ENCODE measurements at places on chromosomes 3 and 15.

- no peak for DNase-seq
These were observed 3.0 kb downstream of the FAM174B start for GRCh38 chr15:92652576-92652966.

DNA sequence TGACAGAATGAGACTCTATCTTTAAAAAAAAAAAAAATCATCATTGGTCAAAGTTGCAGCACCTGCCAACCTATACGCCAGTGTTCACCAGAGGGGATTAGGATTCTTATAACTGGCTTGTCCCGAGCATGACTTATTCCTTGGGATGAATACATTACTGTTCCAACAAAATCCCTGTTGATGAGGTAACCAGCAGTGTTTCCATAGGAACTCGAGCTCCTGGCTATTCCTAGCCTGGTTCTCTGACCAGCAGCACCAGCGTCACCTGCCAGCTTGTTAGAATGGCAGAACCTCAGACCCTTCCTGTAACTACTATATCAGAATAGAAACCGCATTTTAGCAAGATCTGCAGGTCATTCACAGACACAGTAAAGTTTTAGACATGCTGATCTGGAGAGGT, 364.4 kb downstream of the PTPRG start:
- DNase-seq, result no peak

GRCh38 chr15:58139276-58139988, 1.3 kb downstream of the AQP9 start:
- DNase-seq, result no peak

DNA sequence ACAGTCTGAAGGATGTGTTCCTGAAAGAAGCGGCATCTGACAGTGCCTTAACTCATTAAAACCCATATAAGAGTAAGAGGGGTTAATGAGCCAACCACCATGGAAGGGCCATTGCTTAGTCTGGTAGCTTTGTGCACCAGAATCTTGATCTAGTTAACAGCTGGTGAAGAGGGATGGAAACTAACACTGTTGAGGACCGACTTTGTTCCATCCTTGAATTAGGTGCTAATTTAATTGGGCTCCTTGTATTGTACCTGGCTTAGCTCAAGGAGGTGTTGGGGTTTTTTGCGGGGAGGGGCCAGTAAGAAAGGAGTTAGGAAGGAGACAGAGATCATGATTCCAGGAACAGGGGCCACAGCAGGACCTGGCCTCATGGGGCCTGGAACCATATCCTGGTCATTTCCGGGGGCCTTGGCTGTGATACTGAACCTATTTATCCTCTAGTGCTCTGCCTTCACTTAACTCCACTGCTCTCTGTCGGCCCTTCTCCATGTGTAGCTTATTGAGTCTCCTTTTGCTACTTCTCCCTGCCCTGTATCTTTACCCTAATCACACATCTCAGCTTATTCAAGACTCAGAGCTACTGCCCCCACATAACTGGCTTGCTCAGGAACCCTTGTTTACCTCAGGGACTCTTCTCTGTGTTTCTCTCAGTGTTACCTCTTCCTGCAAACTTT, 93.0 kb downstream of the RPL22L1 start:
- no peak for DNase-seq

- DNase-seq, result peak; percentile 18
These were observed 31.8 kb downstream of the CCNL1 start for GRCh38 chr3:157127831-157128767.

DNA sequence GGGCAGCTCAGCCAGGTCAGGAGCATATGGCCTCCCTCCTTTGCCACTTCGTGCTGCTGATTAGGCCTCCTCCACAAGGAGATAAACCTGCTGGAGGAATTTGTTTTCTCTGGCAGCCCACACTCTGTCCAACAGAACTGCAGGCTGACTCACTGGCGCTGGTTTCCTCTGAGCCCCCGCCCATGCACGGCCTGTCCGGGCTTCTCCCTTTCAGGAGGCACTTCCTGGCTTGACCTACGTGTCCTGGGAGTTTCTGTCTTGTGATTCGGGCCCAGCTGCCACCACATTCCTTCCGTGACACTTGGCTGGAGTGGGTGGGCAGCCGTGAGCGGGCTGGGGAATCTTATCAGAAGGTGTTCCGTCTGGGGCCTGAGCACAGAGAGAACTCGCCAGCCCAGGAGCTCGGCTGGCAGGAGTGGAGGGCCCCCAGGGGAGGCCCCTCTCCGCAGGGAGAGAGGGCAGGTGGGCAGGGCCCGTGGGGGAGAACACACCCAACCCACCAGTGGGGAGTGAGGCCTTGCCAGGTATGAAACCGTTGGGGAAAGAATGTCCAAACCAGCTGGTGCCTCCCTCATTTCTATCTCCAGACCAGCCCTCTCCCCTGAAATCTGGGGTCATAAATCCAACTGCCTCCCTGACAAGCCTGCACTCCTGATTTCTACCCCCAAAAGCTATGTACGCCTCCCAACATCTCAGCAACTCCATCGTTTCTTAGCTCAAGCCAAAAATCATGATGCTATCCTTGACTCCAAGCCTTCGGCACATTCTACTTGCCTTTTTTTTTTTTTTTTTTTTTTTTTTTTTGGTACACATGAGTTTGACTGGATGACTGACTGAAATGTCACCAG, 110.6 kb upstream of the MEF2A start:
- no peak for DNase-seq

GRCh38 chr15:39445931-39446330, 134.9 kb upstream of the THBS1 start:
- no peak for DNase-seq

DNA sequence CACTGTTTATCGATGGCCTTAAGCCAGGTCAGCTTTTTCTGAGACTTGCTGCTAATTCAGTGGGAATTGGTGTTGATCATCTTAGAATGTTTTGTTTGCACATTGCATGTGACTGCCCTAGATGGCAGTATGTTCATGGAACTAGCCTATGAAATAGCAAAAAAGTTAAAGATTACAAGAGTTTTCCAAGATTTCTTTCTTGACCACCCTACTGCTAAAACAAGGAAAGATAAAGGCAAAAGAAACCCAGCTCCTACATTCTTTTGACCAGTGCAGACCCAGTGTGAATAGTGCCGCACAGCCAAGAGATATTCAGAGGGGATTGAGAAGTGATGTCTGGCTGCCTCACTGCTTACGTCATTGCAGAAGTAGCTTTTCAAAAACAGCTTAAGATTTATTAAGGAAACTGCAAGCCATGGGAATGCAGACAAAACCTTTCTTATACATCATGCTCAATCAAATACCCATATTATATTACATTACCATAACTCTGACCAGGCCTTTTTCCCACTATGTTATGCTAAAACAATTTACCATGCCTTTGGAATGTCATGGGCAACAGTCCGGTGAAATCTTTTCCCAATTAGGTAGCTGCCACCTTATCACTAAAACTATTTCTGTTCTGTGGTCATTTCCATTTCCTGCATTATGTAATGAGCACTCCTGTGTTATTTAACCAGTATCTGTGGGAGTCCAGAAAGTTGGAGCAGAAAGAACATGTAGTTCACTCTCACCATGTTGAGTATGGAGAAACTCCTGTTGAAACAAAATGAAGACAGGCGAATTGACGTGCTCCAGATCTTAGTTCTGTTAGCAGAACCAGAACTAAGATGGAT, 6.0 kb downstream of the PHLDB2 start:
- DNase-seq, result no peak

GRCh38 chr3:169748670-169749069, 16.2 kb downstream of the TERC start:
- DNase-seq, result no peak

DNA sequence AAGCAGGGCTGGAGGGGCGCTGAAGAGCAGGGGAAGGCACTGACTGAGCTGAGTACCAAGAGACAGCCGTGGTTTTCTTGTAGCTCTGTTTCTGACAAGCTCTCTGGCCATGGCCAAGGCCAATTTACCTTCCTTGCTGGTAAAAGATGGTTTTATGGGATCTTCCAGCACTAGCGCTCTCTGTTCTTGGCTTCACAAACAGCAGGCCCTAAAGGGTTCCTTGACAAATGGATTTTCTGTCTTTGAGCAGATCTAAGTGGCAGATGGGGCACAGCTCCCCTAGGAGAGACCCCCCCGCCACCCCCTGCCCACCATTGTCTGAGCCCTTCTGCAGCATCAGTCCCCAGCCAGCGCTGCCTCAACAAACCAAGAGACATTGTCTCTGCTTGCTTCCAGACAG, 66.6 kb downstream of the GAP43 start:
- DNase-seq, result no peak

DNA sequence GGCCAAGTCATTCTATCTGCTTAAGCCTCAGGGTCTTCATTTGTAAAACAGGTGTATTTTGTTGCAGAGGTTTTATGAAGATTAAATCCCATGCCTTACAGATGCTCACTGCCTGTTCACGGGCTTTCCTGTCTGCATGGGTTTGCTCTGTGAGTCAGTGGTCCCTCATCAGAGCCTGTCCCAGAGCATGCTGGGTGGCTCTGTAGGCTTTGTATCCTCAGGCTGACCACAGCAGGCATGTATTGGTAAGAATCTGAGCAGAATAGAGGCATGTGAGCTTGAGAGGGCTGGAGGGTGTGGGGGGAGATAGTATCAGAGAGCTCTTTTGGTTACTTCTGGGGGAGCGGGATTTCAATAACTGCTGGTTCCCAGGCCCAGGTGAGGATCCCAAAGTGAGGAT, 45.4 kb upstream of the PLXNA1 start:
- DNase-seq, result no peak

DNA sequence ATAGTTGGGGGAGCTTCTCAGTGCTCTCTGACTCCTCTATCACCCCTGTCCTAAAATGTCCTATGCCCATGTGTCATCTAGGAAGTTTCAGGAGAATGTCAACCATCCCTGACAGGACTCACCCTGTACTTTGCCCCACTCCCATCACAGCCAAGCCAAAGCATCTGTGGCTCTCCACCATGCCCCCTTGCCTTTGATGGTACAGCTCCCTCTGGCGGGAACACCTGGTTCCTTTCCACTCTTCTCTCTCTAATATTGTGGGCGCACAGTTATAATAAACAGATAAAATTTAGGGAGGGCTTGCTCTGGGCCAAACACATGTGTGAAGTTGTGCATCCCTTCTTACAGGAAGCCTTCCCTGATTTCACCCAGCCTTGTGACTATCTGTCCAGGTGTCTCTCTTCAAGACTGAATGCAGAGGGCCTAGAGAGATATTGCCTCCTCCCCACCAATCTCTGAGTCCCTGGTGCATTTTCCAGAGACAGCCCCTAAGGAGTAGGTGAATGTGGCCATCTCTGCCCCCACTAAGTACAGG, 62.8 kb downstream of the ISG20 start:
- DNase-seq, result no peak

DNA sequence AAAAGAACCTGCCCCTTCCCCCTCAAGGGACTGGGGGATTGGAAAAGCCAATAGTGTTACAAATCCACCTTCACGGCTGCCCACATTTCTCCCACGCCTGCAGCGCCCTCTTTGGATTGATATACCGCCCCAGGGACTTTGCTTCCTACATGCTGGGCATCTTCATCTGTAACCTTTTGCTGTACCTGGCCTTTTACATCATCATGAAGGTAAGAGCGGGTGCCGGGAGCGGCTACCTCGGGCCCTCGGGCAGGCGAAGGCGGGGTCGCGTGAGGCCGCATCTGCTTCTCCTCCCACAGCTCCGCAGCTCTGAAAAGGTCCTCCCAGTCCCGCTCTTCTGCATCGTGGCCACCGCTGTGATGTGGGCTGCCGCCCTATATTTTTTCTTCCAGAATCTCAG, 73.1 kb downstream of the USF3 start:
- DNase-seq, result no peak

DNA sequence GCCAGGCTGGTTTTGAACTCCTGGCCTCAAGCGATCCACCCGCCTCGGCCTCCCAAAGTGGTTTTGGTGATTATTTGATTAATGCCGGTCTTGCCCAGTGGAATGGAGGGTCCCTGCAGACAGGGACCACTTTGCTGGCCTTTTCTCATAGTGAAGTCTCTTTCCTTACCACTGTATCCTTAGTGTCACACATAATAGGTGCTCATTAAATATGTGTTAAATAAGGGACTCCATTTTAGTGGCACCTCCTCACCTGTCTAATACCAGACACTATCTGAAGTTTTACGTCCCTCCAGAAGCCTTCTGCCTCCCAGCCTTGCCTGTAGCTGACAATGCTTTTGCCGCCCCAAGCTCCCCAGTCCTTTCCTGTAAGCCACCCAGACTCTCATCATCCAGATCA, 91.3 kb downstream of the AAGAB start:
- DNase-seq, result no peak

- no peak for DNase-seq
These were observed 36.7 kb upstream of the BLM start for GRCh38 chr15:90680371-90680935.

GRCh38 chr15:77001351-77001750, 6.4 kb downstream of the PSTPIP1 start:
- DNase-seq, result no peak

- no peak for DNase-seq
These were observed 42.0 kb downstream of the GSK3B start for GRCh38 chr3:120052225-120052624.

GRCh38 chr3:75341324-75342067, 322.6 kb upstream of the FRG2C start:
- DNase-seq, result no peak

GRCh38 chr3:185820973-185821758, 3.7 kb downstream of the IGF2BP2 start:
- no peak for DNase-seq

GRCh38 chr15:101191242-101191641, 60.6 kb downstream of the CHSY1 start:
- no peak for DNase-seq

DNA sequence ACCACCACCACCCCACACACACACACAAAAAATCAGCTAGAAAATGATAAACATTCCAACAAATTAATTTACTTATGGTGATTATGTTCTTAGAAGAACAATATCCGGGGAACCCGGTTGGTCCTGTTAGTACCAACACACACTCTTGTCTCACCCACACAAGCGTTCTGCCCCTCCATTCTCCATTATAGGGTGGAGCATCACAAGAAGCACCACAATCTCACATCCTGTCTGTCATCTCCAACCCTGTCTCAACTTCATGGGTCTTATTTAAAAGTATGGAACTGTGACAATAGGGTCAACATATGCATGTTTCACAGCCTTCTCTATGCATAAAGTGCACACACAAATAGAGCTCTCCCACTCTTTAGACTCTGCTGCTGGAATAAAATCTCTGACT, 5.6 kb downstream of the GSK3B start:
- no peak for DNase-seq

- no peak for DNase-seq
These were observed 22.0 kb upstream of the LEKR1 start for GRCh38 chr3:156803952-156804741.

- no peak for DNase-seq
These were observed 7.2 kb upstream of the IVD start for GRCh38 chr15:40398413-40398873.

DNA sequence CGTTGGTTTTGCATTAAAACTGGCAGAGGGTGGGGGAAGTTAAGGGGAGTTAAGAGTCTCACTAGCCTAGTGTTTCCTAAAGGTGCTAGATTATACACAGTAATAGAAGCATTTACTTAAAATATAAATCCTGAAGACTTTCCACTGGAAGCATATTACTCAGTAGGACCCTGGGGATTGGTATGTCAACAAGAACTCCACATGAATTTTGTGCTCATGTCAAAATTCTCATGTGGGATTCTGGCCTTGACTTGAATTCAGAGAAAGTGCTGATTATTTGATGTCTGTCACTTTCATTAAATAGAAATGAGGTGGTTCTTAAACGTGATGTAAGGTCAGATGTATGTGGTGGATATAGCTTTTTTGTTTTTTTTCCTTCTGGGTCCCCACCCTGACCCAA, 997.2 kb downstream of the TUSC7 start:
- DNase-seq, result no peak

GRCh38 chr3:172624999-172625398, 85.9 kb downstream of the NCEH1 start:
- no peak for DNase-seq
